ENCODE measurements at places on chromosomes 11 and 22.

DNA sequence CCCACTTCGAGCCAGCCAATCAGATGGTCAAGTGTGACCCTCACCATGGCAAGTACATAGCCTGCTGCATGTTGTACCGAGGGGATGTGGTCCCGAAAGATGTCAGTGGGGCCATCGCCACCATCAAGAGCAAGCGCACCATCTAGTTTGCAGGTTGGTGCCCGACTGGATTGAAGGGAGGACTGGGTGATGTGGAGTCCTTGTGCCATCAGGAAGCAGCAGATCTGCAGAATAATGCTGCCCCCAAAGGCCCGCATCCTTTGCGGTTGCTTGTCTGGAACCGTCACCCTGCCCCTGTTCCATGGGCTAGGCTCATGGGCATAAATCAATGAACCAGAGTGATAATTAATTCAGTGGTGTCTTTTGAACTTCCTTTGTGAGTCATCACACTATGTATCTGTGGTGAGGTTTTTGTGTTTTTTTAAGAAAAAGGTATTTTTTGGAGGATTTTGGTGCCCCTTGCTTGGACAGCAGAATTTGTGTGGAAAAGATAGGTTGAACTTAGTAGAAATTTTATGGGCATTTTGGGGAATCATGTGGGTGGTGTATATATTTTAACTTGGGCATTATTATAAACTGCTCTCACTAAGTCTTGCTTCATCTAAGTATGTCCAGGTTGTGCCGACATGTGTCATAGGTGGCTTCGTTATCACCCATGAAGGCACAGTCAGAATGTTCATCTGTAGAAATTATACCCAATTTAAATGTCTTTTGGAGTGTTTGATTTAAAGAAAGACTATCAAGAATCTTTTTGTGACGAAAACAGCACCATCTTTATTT, 22.3 kb downstream of the LRRC74B start:
- no peak for DNase-seq

DNA sequence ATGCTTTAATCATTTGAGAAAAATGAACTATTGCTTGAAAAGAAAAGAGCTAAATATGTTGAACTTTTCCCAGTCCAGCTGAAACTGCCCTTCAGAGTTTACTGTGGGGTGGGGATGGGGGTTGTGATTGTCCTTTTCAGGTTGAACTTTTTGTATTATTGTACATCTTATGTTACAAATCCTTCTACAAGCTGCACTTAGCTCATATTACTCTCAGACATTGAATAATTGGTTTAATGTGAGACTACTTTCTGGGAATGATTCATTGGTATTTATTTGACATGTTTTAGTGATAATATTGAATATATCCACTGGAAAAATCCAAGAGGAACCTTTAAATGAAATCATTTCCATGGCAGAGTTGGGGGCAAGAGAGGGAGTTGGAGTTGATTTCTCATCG, 84.9 kb downstream of the ATXN10 start:
- no peak for DNase-seq

- no peak for DNase-seq
Observed at GRCh38 chr11:61147271-61147670, 14.0 kb downstream of the VPS37C start.

GRCh38 chr11:8793114-8793777, 110.7 kb downstream of the RPL27A start:
- no peak for DNase-seq

GRCh38 chr22:22143448-22143847, 101.1 kb upstream of the VPREB1 start:
- DNase-seq = no peak

GRCh38 chr11:102810950-102811660, 13.1 kb upstream of the MMP1 start:
- no peak for DNase-seq

- DNase-seq = no peak
Observed at GRCh38 chr11:108115500-108116140, 5.7 kb upstream of the ACAT1 start.

- no peak for DNase-seq
Observed at GRCh38 chr11:72026090-72026489, 27.4 kb downstream of the IL18BP start.

- no peak for DNase-seq
Observed at GRCh38 chr11:129790106-129790505, 25.5 kb upstream of the TMEM45B start.

DNA sequence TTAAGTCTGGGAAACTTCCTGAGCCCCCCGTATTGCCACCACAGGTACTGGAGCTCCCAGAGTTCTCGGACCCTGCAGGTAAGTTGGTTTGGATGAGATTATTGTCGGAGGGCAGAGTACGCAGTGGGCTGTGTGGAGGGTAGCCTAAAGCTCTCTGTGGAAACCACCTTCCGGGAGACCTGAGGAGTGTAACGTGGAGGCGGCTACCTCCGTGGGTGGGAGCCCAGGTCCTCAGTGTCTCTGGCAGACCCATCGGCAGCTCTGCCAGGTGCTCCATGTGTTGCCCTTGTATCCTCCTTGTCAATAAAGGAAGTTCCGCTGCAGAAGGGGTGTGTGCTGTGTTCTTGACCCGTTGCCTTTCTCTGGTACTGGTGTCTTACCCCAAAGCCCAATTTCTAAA, 61.4 kb downstream of the SYT13 start:
- no peak for DNase-seq

DNA sequence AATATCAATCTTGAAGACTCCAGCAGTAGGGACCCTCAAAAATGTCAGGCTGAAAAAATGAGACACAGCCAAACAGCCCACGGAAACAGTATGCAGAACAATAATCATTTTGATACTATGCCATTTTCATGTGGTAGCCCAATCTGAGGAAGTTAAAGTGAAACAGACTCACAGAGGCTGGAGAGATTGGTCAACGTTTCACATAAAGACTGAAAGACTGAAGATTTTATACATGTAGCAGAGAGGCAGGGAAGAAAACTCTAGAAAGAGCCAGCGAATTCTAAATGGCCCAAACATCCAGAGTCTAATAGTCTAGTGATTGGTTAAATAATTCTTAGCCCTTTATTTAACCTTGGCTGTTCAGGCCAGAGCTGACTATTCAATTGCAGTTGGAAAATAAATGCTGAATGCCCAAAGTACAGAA, 49.4 kb downstream of the MAML2 start:
- DNase-seq = no peak

DNA sequence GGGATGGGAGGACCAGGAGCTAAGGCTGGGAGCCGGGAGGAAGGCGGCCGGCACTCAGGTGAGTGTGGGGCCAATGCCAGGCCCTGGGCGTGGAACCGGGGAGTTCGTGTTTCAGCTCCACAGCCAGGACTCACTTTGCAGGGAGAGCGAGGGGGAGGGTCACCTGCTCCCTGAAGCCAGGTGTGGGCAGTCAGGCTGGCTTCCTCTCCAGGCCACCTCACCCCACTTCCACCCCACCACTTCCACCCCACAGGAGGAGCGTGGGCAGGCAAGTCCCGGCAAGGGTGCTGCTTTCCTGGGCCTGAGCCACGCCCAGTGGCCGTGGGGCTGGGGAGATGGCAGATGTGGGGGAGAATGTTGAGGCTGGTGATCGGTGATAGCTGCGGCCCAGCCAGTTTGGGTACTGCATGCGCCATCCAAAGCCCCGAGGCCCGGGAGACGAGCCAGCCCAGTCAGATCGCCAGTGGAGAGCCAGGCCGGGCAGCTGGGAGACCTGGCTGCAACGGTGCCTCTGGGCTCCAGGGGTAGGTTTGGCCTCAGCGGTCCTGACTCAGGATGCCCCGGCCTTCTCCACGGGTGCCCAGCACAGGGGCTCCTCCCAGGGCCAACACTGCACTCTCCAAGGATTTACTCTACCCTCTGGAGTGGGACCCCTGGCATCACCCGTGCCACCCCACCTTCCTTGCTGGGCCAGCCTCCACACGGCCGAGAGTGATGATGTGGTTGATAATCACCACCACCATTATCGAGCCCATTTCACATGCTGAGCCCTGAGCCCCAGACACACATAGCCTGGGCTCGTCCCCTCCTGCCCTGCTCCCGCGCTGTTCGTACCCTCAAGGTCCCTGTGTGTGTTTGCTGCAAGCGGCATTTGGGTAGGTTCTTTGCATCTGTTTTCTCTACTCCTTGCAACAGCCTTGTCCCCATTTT, 93.8 kb downstream of the WNT7B start:
- no peak for DNase-seq

DNA sequence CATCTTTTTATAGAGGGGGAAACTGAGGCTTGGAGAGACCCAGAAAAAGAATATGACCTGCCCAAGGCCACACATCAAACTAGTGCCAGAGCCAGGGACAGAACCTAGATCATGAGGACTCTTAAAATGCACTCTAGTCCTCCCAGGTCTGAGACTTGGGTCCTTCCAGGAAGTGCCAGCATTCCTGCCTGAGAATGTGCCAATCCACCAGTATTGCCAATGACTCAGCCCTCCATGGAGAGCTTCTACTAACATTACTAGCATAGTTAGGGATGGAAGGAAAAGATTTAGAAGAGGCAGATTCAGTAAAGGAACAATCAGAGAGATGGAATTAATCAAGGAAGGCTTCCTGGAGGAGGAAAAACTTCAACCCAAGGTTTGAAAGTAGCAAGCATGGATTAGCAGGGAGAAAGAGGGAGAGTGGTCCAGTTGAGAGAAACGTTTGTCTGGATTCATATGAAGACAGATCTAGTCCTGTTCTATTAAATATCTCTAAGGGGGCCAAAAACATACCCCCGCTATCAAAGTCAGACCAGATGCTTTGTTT, 20.1 kb upstream of the SMIM35 start:
- DNase-seq = no peak

GRCh38 chr11:7347611-7348431, 96.1 kb downstream of the SYT9 start:
- no peak for DNase-seq

GRCh38 chr11:103619480-103619879, 417.0 kb upstream of the DDI1 start:
- no peak for DNase-seq

- no peak for DNase-seq
Observed at GRCh38 chr11:128924104-128924503, 18.6 kb downstream of the TP53AIP1 start.

DNA sequence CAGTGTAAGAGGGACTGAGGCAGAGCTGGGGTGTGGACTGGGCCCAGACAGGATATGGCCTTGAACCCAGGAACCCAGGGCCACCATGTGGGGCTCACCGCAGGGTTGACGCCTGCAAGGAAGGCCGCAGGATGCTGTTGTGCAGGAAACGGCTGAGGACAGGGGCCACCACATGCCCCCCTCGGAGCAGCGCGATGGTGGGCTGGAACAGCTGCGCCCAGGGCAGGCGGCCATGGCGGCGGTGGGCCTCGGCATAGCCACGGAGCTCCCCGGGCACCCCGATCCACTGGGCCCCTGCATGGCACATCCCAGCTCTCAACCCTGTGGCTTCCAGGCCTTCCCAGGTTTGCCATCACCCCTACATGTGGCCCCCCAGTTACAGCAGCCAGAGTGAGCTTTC, 12.2 kb downstream of the GGT5 start:
- DNase-seq = no peak

DNA sequence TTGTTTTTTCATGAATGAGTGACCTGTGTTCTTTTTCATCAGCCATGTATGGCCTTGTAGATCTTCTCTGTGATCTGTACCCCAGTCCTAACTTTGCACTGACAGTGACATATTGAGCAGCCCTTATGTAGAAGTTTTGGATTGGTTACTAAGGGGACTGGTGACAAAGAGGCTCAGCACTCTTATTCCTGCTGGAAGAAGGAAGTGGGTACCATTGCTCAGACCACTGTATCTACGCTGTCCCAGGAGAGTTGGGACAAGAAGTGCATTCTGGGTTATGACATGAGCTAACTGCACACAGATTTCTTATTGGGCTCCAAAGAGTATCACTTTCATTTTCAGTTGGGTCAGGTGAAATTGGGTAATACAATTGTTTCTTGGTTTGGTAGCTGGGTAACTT, 107.8 kb upstream of the RASSF10 start:
- no peak for DNase-seq

All from activated naive CD4-positive, alpha-beta T cell (primary cell).